ENCODE measurements at places on chromosomes 11 and 22.
A peak's percentile ranks its signal among the peaks of the same experiment; 100 is the strongest.

DNA sequence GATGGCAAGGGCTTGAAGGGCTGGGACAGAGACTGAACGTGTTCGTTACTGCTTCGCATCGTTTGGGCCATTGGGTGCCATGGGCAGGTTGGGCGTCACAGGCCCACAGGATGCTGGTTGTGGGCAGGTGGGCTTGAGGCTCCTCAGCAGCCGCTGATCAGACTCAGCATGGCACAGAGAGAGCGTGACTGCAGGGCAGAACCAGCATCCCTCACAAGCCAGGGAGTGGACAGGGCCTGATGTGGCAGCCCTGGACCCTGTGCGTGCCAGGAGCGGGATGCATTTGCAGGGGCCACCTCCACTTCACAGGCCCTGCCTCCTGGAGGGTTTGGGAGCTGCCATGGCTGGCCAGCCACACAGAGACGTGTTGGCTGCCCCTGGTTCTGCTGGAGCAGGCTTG lies 1228.3 kb downstream of the BRD1 start:
- DNase-seq: no peak

GRCh38 chr11:6440906-6441358 lies at the start of gene HPX:
Gene HPX, minus strand, starts transcription at chr11:6440987. Its CDS starts 24 bp downstream, at chr11:6440963.
- no peak for DNase-seq

GRCh38 chr11:64334764-64335735 lies 5.0 kb upstream of the CCDC88B start:
- DNase-seq: no peak

DNA sequence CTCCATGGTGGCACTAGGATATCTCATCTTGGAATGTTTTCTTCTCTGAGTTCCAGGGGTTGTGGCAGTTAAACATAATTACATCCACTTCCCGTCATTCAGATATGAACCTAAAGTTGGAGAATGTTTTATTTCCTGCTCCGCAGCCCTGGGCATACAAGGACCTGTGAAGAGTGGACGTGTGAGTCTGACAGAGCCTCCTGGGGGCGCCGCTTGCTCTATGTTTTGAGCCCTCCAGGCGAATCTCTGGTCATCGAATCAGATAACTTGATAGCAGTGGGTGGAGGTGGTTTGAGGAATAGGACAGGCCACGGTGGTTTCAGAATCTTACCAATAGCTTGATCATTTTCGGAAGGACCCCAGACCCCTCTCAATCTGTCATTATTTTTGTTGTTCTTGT lies 174.2 kb downstream of the NTM start:
- DNase-seq: no peak

GRCh38 chr11:117827521-117828511 lies 3.3 kb upstream of the FXYD2 start:
- DNase-seq: no peak

DNA sequence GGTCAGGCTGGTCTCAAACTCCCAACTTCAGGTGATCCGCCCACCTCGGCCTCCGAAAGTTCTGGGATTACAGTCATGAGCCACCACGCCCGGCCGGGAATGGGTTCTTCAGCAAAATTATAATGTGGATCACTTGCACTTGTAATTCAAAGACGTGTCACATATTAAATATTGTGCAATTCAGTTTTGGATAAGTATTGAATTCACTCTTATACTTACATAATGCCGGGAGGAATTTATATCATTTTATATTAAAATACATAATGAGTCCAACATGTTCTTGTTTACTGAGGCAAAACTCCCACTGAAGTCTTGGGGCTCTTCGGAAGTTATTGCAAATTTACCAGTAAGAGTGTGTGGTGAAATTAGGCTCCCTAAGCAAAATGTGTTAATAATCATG lies 635.2 kb upstream of the LUZP2 start:
- no peak for DNase-seq

DNA sequence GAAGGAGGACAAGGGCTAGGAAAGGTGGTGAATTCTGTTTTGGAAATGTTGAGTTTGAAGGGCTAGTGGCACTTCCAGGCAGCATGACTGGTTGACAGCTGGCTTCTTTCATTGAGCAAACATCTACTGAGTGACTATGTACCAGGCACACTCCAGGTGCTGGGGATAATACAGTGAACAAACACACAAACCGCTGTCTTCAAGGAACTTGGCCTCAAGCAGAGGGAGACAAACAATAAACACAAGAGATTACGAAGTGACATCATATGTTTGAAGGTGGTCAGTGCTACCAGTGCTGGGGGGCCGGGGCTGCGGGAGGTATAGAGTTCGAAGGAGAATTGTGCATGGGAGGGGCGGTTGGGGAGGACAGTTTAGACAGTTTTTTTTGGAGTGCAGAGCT lies 197.0 kb upstream of the SORL1-AS1 start:
- DNase-seq: no peak

DNA sequence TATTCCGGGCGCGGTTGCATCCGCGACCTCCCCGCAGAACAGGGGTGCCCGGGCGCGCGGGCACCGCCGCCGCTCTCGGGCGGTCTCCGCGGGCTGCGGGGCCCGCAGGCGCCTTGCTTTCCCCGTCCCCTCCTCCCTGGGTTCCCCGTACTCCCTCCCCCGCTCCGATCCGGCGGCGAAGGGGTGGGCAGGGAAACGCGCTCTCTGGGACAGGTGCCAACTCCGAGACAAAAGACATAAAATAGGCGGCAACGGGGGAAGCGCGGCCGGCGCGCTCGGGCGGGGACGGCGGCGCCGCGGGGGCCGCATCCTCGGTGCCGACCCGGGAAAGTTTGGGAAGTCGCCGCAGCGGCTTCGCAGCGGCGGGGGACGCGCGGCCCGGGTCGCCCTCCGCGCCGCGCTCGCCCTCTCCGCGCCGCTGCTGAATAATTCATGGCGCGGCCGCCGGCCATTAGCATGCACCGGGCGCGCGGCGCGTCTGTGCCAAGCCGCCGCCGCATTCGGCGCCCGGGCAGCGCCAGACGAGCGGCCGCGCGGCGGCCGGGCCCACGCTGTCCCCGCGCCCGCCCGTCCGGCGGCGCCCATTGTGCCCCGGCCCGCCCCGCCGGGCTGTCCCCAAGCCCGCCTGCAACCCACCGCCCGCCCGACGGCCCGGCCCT lies 78.7 kb upstream of the PPARA start:
- no peak for DNase-seq

- DNase-seq: no peak
These were observed 37.7 kb downstream of the POLD3 start for GRCh38 chr11:74630043-74630442.

GRCh38 chr22:40855979-40856512 lies 393 bp downstream of the ST13 start:
- DNase-seq: peak; percentile 3

GRCh38 chr11:6022956-6023355 lies 7.6 kb downstream of the OR56A1 start:
- DNase-seq: no peak

DNA sequence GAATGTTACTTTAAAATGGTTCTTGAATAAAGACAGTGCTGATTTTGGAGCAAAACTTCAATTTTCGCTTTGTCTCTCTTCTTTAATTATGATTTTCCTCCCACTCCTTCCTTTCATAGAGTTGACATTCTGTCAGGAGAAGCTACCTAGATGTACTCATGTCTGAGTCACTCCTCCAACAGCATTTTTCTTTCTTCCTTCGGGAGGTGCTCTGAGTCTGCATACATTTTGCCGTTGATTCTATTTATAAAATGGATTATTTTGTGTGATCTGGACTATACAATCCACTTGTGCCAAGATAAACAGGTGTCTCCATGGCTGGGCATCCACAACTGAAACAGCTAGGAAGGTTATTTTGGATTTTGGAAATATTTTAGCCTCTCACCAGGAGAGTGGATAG lies 588.3 kb upstream of the ANO5 start:
- no peak for DNase-seq

- no peak for DNase-seq
These were observed 13.5 kb upstream of the HMOX1 start for GRCh38 chr22:35367331-35367886.

DNA sequence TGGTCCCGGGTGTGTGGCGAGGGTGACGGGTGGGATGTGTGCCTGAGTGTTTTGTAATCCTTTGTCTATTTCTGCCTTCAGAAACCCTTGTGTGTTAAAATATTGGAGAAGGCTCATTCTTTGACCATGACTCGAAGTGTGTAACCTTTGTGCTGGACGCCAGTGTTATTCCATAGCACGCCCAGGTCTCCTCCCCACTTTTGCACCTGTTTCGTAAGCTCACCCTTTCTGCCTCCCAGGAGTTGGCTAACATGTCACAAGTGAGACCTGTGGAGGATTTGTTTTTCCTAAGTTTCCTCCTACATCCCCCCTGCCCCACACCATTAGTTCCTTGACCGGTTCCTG lies 382 bp downstream of the C11orf54 start:
- DNase-seq: no peak

- no peak for DNase-seq
These were observed 7.4 kb downstream of the PTPRJ start for GRCh38 chr11:47987781-47988180.

DNA sequence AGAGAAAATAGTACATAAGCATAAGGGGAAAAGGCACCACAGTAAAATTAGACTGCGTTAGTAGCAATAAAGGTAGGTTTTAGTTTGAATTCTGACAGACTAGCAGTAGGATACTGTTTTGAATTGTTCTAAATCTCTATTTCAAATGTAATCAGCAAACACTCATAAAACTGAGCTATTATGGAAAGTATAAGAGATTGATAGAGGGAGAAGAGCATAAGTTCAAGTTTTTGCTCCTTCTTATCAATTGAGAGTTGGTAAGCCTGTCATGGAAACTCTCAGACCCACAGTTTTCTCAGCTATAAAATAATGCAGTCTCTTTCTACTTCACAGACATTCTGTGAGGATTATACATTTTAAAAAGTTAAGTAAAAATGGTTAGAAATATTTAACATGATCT lies 840.2 kb upstream of the CNTN5 start:
- no peak for DNase-seq

DNA sequence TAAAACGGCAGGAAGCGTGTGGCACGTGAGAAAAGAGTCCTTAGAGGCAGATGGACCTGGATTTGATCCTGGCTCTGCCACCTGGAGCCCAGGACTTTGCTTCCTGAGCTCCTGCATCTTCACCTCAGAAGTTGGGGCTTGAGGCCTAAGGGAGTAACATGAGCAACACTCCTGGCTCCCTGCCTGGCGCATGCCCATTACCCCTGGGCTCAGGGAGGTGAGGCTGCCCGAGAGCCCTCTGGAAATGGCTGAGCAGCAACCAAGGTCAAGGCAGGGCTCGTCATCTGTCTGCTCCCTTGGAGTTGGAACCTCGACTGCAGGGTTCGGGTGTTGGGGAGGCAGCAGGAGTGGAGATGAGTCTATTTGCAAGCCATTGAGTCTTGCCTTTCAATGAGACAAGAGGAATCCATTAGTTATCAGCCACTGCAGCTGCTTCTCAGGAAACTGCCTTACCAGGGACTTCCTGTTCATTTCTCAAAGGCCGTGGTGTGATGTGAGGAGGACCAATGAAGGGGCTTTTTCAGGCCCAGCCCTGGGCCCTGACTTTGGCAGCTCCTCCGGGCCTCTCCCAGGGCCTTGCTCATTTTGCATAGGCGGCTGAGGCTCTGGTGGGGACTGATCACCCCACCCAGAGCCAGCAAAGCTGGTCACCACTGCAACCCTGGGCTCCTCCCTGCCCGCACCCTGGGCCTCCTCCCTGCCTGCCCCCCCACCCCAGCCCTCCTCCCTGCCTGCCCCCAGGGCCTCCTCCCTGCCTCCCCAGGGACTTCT lies 6.4 kb downstream of the FADS2 start:
- no peak for DNase-seq

Measured in stimulated activated CD8-positive, alpha-beta memory T cell treated with anti-CD3 and anti-CD28 coated beads, Interleukin-2, amount 100 ng/mL, for 1 hour (primary cell).